ENCODE measurements at places on chromosomes 1 and 21.

- peaks cover 5% of the 10 kb centered on the region for H3K4me1 ChIP-seq
- H3K36me3 ChIP-seq: peaks cover 1% of the 10 kb centered on the region
- H3K27me3 ChIP-seq: no peaks in the 10 kb centered on the region
- no peak for DNase-seq
These were observed 86.8 kb downstream of the TGFBR3 start for GRCh38 chr1:91799159-91799558.

DNA sequence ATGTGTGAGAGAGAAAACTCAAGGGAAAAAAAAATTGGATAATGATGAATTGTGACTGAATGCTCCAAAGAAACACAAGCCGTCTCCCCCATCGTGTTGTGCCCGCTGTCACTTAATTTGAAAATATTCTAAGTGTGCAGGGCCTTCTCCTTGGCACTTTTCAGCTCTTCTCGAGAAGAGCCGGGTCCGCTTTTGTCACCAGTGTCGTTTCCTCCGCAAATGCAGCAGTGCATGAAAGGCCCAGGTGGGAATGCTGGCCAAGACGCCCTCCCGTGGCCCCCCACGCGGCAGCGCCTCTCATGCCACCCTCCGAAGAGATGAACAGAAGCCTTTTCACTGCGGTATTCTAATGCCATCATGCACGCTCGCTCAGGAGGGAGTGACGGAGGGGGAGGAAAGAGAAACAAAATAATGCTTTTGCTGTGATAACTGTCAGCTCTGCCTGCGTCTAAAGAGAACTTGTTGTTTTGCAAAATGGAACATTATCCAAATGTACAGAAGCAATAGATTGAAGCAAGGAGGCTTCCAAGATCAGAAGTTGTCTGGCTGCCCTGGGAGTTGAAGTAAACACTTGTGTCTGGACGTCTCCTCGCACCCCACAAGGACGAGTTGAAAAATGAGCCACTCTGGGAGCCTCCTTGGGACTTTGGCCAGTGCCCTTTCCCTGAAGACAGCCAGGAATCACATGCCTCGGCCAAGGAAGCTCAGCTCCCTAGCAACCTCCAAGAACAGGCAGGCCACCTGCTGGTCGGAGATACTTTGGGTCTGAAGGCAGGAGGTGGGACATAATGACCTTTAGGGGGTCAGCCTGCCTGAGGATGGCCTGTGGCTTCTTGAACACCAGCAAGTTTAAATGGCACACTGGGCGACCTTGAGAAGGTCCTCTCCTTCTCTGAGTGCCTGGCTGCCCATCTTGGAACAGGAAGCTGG is 166.1 kb upstream of the ZC3H12A start:
- H3K27me3 ChIP-seq: no peaks in the 10 kb centered on the region
- no peaks in the 10 kb centered on the region for H3K4me1 ChIP-seq
- no peaks in the 10 kb centered on the region for H3K36me3 ChIP-seq
- H3K4me3 ChIP-seq: no peak overlapping the region
- DNase-seq: no peak

DNA sequence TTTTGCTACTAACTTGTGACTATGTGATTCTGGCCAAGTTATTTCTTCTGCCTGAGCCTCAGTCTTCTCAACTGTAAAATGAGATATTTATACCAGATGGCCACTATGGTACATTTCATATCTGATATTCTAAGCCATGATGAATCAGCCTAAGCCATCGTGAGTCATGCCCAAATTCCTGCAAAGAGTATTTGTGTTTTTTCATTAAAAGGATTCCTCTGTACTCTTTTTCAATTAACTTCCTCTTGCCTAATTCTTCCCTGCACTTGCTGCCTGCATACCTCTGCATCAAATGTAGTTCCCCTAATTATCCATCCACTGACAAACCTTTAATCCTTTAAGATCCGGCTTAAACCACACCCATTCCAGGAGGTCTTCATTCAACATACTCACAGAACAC is 575.1 kb upstream of the BEND5 start:
- H3K27me3 ChIP-seq: no peaks in the 10 kb centered on the region
- H3K4me1 ChIP-seq: peaks cover 1% of the 10 kb centered on the region
- no peak overlapping the region for H3K27ac ChIP-seq

DNA sequence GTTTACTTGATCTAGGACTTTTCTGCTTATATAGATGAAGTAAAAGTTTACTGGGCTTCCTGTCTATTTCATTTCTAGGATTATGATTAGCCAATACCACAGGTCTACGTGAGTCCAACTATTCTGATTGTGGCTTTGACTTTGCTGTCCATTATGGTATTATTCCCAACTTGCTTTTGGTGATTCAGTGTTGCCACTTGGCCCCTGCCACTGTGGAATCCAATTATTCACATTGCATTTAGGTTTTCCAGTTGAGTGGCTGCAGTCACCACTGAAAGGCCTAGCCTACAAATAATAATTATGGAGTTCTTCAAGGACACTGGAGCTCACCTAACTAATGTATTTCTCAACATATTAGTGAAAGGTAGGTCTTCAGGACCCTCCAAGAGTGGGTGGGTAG is 574.3 kb upstream of the USP24 start:
- no peak overlapping the region for H3K27ac ChIP-seq
- no peaks in the 10 kb centered on the region for H3K36me3 ChIP-seq
- H3K4me1 ChIP-seq: no peaks in the 10 kb centered on the region
- no peak overlapping the region for H3K4me3 ChIP-seq
- DNase-seq: no peak
- H3K27me3 ChIP-seq: no peaks in the 10 kb centered on the region

DNA sequence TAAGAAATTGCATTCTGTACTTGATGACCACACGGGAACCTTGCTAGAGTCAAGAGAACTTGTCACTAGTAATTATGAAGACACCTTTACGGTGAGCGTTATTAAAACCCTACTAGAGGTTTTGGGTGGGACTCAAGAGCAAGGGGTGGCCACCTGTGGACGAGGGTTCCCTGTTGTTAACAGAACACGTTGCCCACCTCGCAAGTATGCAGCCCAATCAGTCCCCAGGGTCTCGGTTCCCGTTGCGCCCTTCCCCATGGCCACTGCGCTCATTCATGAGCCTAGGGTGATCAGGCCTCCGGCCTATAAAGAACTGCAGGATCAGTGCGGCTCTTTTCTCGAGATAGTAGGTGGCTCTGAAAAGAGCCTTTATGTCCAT is 30.2 kb upstream of the RNF187 start:
- DNase-seq: no peak
- H3K36me3 ChIP-seq: peaks cover 5% of the 10 kb centered on the region
- peak overlapping the region; percentile 100 for H3K4me3 ChIP-seq
- H3K27ac ChIP-seq: no peak overlapping the region
- peaks cover 3% of the 10 kb centered on the region for H3K27me3 ChIP-seq

All from H9 (cell line).